ENCODE measurements at places on chromosomes 6 and 20. TPM values are rescaled to one million over a fixed set of nuclear protein-coding genes. Genes with fewer than 3 reads are reported as not detected.

DNA sequence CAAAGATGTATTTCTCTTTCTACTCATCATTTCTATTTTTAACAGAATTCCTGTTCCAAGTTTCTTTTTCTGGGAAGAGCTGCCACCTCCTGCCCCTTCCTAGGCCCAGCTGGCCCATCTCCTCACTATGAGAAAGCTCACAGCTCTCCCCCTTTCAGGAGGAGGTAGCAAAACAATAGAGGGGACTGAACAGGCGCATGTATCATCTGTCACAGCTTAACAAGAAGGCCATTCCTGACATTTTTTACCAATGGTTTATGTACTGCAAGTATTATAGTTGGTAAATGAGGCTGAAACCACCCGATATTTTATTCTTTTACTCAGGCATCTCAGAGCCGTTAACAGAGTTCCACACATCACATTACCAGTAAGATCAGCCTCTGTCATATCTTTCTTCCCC, 103.7 kb upstream of the MTHFD1L start:
- DNase-seq: no peak

DNA sequence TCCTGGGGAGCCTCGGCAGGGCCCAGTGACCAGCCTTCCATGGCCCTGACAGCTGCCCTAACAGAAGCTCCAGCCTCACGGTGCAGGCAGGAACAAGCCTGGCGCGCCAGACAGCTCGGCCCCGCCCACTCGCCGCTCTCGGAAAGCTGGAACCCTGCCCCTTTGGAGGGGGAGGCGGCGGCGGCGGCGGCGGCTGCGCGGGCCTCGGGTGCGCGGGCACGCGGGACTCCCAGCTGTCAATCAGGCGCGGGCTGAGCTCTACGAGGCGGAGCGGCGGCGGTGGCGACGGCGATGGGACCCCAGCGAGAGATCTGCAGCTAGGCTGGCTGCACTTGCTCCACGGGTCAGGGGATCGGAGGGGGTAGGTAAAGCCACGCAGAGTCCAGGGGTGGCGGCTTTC, at the start of gene NRSN1:
TSS of gene NRSN1 (plus strand) at position 236 of the 400 bp plus-strand sequence. CDS start 8,113 bp downstream, outside the sequence.
- DNase-seq: peak; percentile 2

DNA sequence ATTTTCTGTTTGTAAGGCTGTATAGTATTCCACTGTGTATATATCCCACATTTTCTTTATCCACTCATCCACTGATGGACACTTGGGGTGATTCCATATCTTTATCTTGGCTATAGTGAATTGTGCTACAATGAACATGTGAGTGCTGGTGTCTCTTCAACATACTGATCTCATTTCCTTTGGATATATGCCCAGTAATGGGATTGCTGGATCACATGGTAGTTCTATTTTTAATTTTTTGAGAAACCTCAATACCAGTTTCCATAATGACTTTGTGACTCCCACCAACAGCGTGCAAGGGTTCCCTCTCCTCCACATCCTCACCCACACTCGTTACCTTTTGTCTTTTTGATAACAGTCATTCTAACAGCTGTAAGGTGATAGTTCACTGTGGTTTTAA, 166.0 kb downstream of the ARHGAP18 start:
- peak; percentile 21 for DNase-seq

GRCh38 chr6:53536561-53536960, 8.3 kb downstream of the GCLC start:
- no peak for DNase-seq

DNA sequence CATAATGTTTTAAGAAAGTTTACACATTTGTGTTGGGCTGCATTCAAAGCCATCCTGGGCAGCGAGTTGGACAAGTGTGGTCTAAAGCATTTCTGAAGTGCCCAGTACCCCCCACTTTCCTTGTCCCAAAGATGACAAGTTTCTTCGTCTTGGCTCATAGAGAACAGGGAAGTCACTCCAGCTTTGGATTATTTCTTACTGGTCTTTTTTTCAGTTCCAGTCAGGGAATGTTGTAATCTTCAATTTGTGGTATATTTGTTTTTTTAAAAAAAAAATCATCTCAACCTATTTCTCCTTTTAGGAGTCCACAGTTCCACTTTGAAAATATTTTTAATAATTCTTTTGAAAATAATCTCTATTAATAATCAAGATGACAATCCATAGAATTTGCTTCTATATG, 34.0 kb downstream of the SLX4IP start:
- no peak for DNase-seq

DNA sequence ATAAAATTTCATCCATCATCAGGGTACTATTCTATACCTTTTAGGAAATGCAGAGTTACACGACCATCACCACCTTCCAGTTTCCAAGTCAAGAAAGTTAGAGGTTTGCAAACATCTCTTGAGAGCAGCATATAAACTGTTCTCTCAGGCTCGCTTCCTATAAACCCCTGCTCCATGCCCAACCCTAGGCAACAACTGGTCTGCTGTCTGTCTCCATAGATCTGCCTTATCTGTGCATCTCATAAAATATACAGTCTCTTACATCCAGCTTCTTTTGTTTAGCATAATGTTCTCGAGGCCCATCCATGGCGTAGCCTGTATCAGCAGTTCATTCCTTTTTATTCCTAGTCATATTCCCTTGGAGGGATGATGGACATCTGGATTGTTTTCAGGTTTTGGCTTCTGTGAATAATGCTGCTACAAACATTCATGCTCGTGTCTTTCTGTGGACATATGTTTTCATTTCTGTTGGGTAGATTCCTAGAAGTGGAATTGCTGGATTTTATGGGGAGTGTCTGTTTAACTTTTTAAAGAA, 6.1 kb downstream of the PTPRT start:
- no peak for DNase-seq

DNA sequence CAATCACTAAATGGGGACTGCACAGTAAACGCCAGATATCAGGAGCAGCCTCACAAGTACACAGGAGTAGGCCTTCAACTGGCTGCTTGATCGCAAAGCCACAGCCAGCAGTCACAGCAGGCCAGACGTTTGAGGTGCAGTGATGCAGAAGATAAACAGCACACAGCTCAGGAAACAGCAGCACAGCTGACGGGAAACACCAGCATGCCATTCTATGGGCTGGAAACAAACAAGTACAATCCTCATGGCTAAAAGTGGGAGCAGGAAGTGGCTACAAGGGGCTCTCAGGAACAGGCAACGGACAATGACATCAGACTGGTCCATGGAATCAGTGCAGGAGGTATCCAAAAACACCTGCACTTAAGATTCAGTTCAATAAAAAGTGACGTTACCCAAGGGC, 111.0 kb downstream of the DTNBP1 start:
- DNase-seq: no peak

- peak; percentile 55 for DNase-seq
These were observed 102.2 kb downstream of the BACH2 start for GRCh38 chr6:90194371-90194841.

- no peak for DNase-seq
These were observed 159.4 kb downstream of the PHF3 start for GRCh38 chr6:63795006-63795405.

- DNase-seq: no peak
These were observed 47.0 kb upstream of the PCSK2 start for GRCh38 chr20:17179840-17180239.

- DNase-seq: no peak
These were observed 89.0 kb downstream of the CDS2 start for GRCh38 chr20:5215672-5216304.

DNA sequence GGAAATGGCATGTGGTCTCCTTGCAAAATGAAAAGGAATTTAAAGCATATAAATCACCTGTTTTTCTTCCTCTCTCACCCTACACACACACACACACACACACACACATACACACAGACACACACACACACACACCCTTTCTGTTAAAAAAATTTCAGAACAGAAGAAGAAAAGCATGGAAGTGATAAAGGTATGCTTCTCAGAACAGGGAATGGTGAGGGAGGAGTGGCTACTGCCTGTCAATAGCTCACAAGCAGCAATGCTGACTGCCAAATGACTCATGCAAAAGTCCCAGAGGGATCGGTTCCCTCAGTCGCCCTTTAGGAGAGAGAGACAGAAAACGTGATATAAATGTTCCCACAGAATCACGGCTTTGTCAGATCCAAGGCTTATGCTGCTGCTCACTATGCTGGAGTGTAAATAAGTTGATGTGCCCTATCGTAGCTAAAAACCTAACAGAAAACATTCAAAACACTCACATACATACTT, 102.6 kb downstream of the IBTK start:
- peak; percentile 95 for DNase-seq

GRCh38 chr20:52569201-52569600, 377.6 kb upstream of the ZFP64 start:
- DNase-seq: no peak

- DNase-seq: no peak
These were observed 21.8 kb upstream of the UFL1 start for GRCh38 chr6:96499781-96500180.

DNA sequence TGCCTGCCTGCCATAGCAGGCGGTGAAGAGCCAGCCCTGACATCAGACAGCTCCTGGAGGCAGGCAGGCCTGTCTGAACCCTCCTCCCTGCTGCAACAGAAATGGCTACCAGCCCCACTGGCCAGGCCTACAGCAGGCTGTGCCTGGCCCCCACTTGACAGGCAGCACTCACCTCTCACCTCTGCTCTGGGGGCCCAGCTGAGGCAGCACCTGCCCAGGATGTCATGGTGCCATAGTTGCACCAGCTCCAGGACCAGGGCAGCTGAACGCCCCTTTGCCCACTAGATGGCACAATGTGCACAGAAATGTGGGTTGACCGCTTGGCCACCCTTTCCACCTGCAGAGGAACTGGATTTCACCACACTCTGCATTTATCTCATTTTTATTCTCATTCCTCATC, 30.6 kb downstream of the MRPL14 start:
- peak; percentile 60 for DNase-seq

GRCh38 chr6:4303638-4304037, 168.3 kb upstream of the ECI2 start:
- DNase-seq: no peak

DNA sequence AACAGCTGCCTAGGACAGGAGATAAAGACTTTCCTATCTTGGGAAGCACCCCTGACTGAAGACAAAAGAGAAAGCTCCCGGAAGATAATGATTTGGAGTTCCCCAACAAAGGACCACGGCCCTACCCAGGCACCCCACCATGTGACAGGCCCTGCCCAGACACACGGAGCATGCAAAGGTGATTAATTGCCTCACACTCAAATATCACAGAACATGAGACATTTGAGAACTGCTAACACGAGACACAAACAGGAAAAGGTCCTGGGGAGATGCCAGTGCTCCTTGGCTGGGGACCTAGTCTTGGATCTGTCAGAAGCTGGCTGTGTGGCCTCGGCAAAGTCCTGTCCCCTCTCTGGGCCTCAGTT, 82.5 kb upstream of the PTPN1 start:
- peak; percentile 81 for DNase-seq

GRCh38 chr6:134830940-134831339, 119.0 kb downstream of the ALDH8A1 start:
- no peak for DNase-seq

DNA sequence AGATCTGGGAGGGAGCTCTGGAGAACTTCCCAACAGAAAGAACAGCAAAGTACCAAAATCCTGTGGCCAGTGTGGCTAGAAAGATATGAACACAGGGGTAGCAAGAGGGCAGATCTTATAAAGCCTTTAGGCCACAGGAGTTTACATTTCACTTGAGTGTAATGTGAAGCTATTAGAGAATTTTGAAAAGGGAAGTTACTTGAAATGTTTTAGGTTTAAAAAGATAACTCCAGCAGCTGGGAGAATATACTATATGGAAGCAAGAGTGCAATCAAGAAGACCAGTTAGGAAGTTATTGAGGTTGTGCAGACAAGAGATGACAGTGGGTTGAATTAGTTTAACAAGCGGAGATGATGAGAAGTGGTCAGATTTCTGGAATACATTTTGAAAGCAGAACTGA, 7.9 kb downstream of the SUPT3H start:
- DNase-seq: no peak

Gene OPRL1
- total RNA-seq: under 0.01 TPM

Gene ANKEF1
- total RNA-seq: 5.2 TPM

Gene FAM209B
- 0.26 TPM for total RNA-seq

Gene EEF1E1
- 54.0 TPM for total RNA-seq

Gene IP6K3
- total RNA-seq: 0.13 TPM

Gene SMOC2
- total RNA-seq: 0.90 TPM

Data from bronchial epithelial cell (primary cell).